ENCODE measurements at places on chromosomes 13 and 19.

GRCh38 chr19:30719189-30719998 is 347.2 kb downstream of the ZNF536 start:
- DNase-seq: peak; percentile 21

GRCh38 chr13:35876601-35877000 is 254.6 kb downstream of the DCLK1 start:
- DNase-seq: no peak

- no peak for DNase-seq
Observed at GRCh38 chr13:85693889-85694511, 105.2 kb downstream of the SLITRK6 start.

- no peak for DNase-seq
Observed at GRCh38 chr13:94813920-94814475, 101.7 kb upstream of the SOX21 start.

GRCh38 chr19:45613926-45614725 is 12.1 kb upstream of the GPR4 start:
- DNase-seq: peak; percentile 78

GRCh38 chr13:40494946-40495620 is 171.4 kb downstream of the FOXO1 start:
- DNase-seq: no peak

- DNase-seq: no peak
Observed at GRCh38 chr19:11223200-11223599, 16.2 kb upstream of the ANGPTL8 start.

DNA sequence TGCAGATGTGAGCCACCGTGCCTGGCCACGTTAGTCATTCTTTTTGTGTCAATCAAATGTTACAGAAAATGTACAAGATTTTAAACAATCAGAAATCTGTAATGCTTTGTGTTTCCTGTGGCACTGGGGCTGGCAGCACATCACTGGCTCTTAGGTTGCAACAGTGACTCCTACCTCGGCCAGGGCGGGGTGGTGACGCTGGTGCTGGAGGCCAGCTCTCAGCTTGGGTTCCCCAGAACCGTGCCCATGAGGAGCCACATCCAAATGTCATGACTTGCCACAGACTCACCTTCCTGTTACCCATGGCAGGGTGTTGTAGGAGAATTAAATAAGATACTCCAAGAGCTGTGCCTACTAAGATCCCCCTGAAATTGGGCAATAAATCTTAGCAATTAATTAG is 161.7 kb downstream of the TEX29 start:
- DNase-seq: no peak

DNA sequence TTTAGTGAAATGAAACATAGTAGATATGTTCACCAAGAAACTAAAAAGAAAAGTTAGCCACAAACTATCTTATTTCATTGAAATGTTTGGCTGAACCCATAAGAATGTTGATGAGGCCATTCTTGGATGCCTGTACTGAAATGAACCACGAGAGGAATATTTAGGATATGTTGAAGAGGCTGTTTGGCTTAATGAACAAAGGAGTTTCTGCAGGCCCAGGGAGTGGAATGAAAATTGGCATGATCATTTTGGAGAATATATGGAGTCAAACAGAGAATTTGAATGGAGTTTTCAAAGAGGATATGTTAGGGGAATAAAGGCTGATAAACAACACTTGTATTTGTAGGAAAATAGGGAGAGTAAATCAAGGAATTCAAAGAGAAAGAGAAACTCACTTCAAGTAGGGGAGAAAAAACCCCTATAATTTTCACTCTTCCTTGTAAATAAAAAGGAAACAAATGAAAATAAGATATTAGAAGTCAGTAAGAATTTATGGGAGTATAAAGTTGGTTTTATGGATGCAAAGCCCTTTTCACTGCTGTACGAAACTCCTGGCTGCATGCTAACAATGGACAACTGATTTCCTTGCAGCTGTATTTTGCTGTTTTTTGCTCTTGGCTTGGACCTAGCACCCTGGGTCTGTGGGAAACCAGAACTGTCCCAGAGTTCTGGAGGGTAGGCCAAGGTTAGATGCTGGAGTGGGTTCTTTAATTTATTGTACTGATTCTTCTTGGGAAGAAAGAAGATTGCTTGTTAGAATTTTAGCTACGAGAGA is 36.5 kb downstream of the KL start:
- DNase-seq: no peak

- DNase-seq: no peak
Observed at GRCh38 chr13:59201841-59202240, 961.9 kb downstream of the DIAPH3 start.

GRCh38 chr19:39506944-39507714 is 7.8 kb upstream of the SELENOV start:
- peak; percentile 70 for DNase-seq

GRCh38 chr13:20125783-20126165 is 35.1 kb downstream of the GJA3 start:
- DNase-seq: no peak

- no peak for DNase-seq
Observed at GRCh38 chr13:91767651-91768050, 369.2 kb downstream of the GPC5 start.

GRCh38 chr19:30078381-30078910 is 136.4 kb downstream of the URI1 start:
- no peak for DNase-seq

- DNase-seq: no peak
Observed at GRCh38 chr13:78977311-78977710, 318.4 kb upstream of the OBI1 start.

DNA sequence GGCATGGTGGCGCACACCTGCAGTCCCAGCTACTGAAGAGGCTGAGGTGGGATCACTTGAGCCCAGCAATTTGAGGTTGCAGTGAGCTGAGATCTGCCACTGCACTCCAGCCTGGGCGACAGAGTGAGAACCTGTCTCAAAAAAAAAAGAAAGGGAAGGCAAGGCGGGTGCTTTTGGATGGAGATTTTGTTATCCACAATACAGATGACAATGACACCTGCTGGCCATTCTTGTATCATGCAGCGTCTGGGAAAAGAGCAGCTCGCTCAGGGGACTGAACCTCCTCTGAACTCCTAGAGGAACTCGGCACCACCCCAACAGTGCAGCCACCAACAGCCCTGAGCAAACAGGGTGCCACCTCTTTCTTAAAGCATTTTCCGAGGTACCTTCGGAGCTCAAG is 22.8 kb downstream of the HAUS8 start:
- DNase-seq: peak; percentile 31

DNA sequence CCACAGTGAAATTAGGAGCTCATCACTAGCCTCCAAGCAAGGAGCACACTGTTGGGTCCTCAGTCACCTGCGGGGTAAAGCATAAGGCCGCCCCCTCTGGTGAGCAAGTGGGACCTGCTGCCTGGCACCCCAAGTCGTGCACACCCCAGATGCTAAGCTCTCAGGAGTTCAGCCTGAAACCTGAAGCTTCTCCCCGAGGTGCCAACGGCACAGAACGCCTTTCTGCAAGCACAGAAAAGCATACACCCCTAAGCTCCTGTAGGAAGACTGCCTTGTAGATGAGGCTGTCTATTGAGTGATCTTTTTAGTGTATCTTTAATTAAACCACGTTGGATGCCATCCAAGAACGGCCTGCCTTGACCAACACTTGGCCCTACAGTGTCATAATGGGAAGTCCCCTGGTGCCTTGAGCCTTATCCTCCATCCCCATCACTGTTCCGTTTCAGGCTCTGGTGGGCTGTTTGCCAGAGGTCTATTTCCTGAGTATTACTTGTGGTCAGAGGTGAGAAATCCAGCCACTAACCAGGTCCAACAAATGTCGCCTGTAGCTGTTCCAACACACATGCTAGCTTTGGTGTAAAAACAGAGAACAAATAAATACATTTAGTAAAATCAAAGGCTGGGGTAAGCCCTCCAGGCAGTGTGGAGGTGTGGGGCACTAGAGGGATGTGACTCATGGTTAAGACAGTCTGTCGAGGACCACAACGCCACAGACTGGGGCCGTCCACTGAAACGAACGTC is 44.8 kb downstream of the C13orf42 start:
- no peak for DNase-seq

DNA sequence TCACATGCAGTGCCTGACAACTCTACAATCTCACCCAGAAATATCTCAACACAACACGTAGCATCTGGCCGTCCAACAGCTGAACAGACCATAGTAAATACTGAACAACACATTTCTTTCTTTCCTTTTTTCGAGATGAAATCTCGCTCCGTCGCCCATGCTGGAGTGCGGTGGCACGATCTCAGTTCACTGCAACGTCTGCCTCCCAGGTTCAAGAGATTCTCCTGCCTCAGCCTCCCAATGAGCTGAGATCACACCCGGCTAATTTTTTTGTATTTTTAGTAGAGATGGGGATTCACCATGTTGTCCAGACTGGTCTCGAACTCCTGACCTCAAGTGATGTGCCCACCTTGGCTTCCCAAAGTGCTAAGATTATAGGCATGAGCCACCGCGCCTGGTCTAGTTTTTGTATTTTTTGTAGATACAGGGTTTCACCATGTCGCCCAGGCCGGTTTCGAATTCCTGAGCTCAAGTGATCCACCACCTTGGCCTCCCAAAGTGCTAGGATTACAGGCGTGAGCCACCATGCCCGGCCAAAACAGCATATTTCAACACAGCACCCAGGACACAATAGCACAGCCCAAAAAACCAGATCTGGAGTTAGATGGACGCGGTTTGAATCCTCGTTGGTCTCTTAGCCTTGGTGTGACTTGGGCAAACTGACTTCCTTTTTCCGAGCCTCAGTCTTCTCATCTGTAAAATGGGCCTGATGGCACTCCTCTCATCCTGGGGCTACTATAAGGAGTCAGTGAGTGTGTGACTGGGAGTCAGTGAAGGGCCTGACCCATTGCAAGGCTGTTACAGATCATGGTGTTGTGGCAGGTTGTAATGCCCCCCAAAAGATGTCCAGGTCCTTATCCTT is 22.6 kb downstream of the CYP2A6 start:
- DNase-seq: peak; percentile 3

- no peak for DNase-seq
Observed at GRCh38 chr19:1231729-1232637, 5.8 kb downstream of the CBARP start.

- DNase-seq: no peak
Observed at GRCh38 chr13:33193428-33193974, 92.1 kb downstream of the STARD13 start.

DNA sequence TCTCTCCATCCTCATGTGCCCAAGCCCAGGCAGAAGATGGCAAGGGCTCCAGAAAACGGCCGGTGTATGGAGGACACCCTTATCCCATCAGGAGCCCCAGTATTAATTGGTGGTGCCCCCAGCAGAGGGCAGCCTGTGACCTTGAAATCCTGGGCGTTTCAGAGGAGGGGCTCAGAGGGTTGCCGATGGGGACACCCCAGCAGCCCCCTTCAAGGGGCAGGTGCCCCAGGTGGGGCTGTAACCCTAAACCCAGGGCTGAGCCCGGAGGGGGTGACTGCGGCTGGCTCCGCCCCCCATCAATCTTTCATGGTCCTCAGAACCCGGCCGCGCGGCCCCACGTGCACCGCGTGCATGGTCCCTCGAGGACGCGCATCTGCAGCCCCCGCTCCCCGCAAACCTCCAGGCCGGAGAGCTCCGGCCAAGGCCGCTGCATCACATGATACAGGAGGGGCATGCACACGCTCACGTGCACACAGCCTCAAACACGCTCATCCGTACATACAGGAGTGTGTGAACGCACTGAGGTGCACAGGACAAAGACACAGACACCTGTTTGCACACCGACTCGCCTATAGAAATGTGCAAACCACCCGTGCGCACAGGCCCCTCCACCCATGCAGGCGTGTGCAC is 949 bp downstream of the RAB3A start:
- DNase-seq: peak; percentile 38

All from activated CD4-positive, alpha-beta memory T cell treated with anti-CD3 and anti-CD28 coated beads for 36 hours (primary cell).